NCI-H1105 treated with DMSO at 0.1 percent for 48 hours (cell line): ENCODE measurements at places on chromosomes 4 and X.

DNA sequence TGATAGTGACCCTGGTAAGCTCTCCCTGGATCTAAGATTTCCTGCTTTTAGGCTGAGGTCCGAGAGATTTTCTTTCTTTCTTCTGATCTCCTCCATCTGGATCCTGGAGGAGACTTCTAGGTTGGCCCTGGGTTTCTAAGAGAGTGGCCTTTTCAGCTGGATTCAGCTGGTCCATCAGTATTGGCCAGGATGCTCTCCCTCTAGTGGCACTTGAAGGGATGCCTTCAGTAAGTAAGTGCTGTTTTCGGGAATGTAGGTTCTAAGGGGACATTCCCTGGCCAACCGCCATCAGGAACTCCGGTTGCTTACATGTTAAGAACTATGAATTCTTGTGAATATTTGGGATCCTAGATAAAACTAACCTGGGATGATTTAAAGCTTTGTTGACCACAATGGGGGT lies 56.9 kb downstream of the SERTM2 start:
- DNase-seq, result no peak

DNA sequence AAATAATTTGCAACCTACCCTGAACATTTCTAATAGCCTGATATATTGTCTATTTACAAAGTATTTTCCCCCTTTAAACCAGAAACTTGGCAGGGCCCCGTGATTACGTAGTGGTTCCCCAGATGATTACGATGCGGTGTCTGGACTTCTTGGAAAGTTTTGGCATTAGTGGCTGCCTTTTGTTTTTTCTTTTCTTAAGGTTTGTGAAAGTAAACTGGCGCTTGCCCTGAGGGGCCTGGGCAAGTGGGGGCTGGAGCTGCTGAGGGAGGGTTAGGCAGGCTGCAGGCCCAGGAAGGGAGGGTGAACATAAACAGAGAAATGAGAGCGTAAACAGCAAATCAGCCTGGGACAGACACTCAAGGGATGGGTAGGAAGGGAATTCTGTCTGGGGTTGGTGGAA lies 123.6 kb upstream of the MSX1 start:
- no peak for DNase-seq

DNA sequence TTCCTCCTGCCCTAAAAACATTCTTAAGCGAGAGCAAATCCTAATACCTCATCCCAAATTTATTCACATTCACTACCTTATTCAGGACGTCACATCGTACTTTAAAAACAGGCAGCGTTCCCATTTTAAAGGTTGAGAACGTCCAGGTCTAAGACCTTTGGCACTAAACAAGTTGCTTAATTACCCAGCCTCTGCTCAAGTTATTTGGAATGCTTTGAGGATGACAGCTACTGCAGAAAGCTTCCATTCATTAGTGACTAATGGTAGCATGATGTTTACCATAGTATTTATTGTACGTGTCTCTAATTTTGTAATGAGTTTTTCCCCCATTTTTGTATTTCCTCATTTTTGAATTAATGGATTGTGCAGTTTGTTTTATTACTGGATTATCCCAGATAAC lies 1.5 kb downstream of the USP38 start:
- DNase-seq, result no peak

GRCh38 chr4:155703486-155704247 lies 37.0 kb downstream of the GUCY1A1 start:
- no peak for DNase-seq

DNA sequence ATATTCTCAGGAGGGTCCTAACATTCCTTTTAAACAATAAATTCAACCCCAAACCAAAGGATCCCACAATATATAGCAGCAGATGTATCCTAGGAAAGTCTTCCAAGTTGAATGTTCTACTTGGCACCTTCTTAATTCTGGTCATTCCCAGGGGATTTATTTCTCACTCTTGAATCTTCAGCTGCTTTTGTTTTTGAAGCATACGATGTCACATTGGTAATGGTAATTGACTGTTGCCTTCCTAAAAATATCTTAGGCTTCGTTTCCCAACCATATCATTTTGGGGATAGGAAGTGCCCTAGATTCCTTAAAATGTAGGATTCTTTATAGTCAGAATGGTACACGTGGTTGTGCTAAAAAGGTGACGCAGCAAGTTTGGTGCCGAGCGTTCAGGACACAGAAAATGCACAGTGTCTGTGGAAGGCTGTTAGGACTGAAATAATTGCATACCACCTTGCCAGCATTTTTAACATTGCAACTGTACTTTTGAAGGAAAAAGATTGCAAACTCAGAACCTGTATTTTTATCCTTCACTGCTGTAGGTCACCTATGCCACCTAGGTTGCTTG lies 8.1 kb downstream of the SNX25 start:
- no peak for DNase-seq

DNA sequence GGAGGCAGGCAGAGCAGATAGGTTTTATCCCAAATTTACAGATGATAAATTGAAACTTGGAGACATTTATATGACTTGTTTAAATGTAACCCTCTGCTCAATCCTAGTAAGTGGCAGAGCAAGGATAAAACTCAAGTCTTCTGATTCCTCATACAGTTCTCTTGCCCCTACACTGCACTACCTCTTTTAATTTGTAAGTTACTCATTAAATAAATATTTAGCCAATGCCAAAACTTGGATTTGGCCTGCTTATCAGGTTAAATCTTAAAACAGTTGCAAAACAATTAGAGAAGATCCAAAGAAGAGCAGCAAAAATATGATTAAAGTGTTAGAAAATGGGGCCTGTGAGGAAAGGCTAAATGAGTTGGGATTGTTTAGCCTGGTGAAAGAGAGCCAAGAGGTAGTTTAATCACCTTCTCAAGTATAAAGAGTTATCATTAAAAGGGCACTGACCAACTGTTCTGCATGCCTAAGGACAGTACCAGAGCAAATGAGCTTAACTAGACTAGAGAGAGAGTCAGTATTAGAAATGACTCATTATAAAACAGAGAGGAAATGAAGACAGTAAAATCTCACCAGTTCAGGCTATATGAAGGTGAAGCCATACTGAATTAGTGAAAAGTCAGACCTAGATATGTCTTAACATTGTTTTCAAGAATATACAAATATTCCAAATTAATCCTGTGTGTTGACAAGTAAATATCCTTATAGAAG lies 146.3 kb downstream of the GRIA3 start:
- DNase-seq, result no peak

DNA sequence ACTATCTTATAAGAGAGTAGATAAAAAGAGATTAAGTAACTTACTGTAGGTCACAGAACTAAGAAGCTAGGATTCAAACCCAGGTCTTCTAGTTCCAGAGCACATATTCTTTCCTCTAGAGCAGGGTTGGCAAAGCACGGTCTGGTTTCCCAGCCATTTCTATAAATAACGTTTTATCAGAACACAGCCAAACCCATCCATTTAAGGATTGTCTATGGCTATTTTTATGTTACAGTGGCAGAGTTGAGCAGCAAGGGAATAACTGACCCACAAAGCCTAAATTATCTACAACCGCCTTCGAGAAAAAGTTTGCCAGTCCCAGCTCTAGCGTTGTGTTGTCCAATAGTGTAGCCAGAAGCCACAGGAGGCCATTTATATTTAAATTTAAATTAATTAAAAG lies 7.5 kb downstream of the TMEM144 start:
- no peak for DNase-seq

DNA sequence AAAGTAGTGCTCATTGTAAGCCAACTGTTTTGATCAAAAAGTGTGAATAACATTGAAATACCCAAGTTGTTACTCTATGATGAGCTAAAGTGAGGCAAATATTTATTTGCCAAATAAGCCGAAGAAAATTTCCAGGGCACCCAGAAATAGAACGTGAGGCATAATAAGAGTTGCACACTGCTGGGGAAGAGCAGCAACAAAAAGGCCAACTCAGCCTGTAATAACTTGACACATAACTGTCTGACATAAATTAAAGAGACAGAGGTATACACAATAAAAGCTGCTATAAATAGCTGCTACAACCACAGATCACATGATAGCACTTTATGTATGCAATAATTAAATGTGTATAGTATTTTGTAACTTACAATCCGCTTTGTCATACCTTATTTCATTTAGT lies 2.0 kb upstream of the ABCB7 start:
- DNase-seq, result no peak

- DNase-seq, result no peak
These were observed 90.0 kb downstream of the GATB start for GRCh38 chr4:151670843-151671242.

DNA sequence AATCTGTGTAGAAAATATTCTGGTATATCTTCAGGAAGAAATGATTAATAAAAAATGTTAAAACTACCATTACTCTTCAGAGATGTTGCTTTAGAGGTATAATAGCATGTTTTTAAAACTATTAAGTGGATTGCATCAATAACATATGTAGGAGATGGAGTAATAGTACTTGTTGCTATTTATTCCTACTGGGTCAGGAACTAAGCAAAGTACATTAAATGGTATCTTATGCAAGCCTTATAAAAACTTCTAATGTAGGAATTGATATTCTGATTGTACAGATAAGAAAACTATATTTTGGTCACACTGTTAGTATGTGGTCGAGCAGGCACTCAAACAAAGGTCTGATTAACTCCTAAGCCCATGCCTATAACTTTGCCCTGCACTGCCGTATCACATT lies 31.4 kb upstream of the PDLIM5 start:
- DNase-seq, result no peak

GRCh38 chr4:188551156-188551555 lies 411.9 kb downstream of the TRIML1 start:
- no peak for DNase-seq

DNA sequence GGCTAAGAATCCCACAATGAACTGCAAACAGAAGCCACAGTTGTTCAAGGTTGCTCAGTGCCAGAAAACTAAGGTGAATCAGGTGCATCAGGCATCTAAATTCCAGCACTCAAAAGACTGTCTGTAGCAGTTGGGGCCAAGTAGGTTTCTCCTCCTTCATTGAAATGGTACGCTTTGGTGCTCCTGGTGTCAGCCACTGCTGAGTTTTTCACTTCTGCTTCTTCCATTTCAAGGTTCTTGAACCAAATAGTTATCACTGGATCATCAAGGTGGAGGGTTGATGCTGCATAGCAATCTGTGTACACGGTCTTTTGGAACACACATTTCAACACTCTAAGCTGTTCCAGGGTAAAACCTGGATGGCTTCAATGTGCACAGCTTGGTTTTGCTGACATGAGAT lies 74.4 kb downstream of the TMA16 start:
- no peak for DNase-seq

- no peak for DNase-seq
These were observed 1779.1 kb downstream of the STIM2 start for GRCh38 chr4:28639747-28640146.

GRCh38 chr4:123127218-123127617 lies 204.8 kb upstream of the NUDT6 start:
- no peak for DNase-seq

- no peak for DNase-seq
These were observed 12.1 kb upstream of the TCEAL4 start for GRCh38 chrX:103573202-103573601.

- no peak for DNase-seq
These were observed 7.0 kb upstream of the AKAP17A start for GRCh38 chrX:1584237-1585011.

GRCh38 chrX:21658152-21658737 lies at the start of gene KLHL34:
KLHL34 (minus strand) TSS chrX:21658330; CDS start chrX:21657788, 542 bp downstream.
- no peak for DNase-seq
